NCI-H187 treated with DMSO at 0.1 percent for 48 hours (cell line): ENCODE measurements at places on chromosomes 5 and 9.

- no peak for DNase-seq
Observed at GRCh38 chr5:34756781-34757624, 82.0 kb upstream of the TTC23L start.

DNA sequence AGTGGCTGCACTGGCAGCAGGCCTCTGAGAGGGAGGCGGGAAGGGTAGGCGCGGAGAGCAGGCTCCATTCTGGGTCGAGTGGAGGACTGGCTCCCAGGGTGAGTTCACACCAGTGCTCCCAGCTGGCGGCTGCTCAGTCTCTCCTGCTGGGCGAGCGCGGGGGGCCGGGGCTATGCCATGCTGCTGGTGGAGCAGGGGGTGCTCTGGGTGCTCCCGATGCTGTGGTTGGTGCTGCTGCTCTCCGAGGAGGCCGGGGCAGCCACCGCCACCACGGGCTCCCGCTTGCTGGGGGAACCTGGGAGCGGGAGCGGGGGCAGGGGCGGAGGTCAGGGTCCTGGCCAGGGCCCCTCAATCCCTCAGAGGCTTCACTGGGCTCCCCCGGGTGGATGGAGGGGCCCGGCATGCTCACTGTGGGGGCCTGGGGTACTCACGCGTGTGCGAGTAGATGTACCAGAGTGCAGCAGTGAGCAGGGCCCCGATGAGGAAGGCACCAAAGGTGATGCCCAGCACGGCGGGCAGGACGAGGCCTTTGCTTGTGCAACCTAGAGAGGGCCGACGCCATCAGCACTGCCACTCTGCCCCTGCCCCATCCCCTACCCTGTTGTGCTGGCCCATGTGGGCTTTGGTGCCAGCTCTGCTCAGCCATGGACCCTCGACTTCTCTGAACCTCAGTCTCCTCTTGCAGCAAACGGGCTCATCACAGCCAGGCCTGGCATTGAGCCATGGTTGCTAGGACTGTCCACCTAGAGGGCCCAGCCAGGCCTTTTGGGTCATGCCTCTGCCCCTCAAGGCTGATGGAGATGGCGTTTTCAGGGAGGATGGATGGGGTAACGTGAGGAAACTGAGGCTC, 13.1 kb downstream of the FPGS start:
- no peak for DNase-seq

DNA sequence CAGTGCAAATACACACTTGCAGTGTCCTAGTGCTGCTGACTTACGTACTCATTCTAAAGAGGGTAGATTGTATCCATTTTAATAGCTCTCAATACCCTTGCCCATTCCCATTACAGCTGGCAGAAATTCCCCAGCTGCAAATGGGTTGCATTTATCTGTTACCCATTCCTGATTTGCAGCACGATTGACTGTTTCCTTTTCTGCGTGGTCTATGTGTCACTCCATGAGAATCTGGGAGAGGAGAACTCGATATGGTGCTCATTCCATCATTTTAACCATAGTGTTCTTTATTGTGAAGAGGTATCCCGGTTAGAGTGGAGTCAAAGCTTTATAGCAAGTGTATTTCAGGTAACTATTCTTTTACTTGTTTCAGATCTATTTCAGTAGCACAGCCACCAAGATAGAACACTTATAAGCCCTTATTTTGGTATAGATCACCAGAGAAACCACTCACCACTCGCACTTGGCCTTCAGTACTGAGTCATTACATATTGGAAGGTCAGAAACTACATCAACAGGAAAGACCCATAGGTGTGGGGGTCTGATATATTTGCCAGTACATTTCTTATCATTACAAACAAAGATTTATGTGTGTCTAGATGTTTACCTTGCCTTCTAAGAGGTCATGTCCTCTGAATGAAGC, 139.5 kb downstream of the MUSK start:
- DNase-seq = no peak

DNA sequence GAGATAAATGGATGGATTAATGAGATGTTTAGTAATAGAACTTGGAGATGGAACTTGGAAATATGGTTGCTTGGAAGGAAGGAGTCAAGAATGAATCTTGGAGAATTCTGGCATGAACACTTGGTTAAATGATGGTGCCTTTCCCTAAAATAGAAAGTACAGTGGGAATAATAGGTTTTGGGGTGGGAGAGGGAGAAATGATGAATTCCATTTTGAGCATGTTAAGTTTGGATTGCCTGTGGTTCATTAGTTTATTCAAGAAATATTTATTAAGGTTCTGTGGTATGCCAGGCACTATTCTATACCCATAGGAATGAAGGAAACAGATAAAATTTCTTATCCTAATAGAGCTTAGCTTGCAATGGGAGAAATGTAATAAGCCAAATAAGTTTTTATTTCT, 58.4 kb downstream of the PBX3 start:
- DNase-seq = no peak

- DNase-seq = no peak
Observed at GRCh38 chr9:16535555-16535954, 334.9 kb downstream of the BNC2 start.

- DNase-seq = no peak
Observed at GRCh38 chr9:34651876-34652601, at the start of gene IL11RA. Gene IL11RA (plus strand): TSS chr9:34652185. CDS start chr9:34655218, 3,033 bp downstream.

DNA sequence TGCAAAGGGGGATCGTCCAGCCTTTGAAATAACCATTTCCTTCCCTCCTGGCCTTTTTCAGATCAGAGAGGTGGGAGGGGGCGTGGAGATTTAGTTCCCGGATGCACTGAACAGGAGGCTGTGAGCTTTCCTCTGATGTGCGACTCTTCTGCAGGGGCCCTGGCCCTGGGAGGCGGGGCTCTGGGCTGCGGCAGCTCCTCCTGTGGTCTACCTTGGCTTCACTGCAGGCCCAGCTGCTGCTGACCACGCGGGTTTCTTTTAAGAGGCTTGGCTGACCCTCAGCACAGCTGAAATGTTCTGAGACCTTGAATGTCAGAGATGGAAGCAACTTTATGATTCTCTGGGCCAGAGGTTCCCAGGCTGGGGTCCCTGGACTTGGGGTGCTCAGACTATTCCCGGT, 27.0 kb upstream of the COL15A1 start:
- no peak for DNase-seq

DNA sequence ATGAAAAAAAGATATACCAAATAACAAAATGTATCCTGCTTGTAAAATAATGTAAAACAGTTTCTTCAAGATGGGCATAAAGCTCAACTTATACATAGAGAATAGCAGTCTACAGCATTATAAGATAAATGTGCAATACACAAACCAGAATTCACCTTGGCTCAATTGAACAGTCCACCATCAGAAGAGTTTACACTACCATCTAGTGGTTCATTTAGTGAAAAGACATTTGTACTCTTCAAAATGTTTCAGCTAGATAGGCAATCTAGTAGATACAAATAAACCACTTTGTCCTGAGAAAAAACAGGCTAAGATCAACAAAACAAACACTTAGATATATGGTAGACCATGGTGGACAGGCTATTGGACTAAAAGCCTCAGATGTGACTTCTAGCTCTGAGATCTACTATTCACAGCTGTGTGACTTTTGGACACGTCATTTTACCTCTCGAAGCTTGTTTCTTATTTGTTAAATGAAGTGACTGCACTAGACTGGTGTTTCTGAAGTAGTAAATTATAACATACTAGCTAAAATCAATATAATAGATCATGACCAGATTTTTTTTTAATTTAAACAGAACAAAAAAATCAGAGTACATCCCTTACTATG, 22.1 kb upstream of the TPD52L3 start:
- DNase-seq = no peak
